EL (cell line): ENCODE measurements at places on chromosomes 2 and 18.
A peak's percentile ranks its signal among the peaks of the same experiment; 100 is the strongest.

DNA sequence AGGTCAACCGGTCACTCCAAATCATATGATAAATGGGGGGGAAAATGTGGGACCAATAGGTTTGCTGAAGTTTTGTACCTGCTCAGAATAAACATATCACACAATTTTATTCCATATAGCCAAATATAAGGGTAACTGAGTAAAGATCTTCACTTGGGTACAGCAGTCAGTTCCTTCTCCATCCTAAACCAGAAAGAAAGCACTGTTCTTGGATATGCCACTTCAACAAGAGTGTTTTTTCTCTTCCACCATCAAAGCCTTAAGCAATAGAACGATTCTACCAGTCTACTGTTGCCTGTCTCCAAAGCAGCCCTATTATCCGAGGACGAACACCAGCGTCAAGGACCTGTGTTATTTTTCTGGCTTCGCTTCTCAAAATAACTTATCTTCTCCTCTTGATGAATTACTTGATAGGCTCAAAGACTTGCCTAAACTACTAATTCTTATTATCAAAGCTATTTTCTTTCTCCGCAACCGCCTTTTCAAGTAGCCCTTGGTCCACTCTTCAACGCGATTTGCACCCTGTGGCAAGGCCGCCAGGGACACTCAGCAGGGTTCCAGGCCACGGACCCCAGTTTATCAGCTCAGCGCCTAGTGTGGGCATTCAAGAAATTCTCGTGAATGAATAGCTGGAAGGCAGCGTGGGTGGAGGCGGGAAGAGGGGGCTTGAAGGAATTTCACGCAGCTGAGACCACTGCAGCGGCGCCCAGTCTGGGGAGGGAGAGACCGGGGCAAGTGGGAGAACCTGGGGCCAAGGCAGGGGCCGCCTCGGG is 646 bp downstream of the ALS2 start:
- no peak for DNase-seq

- DNase-seq: no peak
These were observed 45.9 kb downstream of the PNO1 start for GRCh38 chr2:68203587-68203986.

- no peak for DNase-seq
These were observed 24.6 kb upstream of the ACVR1 start for GRCh38 chr2:157900684-157901083.

DNA sequence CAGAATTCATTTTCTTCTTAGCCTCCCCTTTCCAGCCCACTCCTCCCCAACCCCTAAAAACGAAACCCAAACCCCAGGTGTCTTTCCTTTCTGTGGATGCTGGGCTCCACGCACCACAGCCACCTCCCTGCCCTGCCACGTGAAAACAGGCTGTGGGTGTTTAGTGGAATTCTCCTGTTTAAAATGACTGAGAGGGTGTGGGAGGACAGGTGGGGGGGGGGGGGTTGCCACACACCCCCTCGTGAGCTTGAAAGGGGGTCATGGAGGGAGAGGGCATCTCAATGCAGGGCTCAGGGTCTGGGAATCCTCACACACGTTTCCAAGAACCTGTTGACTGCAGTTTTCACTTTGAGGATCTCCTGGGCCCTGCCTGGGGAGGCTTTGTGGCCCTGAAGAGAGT is 110.3 kb downstream of the FAM210A start:
- DNase-seq: no peak

DNA sequence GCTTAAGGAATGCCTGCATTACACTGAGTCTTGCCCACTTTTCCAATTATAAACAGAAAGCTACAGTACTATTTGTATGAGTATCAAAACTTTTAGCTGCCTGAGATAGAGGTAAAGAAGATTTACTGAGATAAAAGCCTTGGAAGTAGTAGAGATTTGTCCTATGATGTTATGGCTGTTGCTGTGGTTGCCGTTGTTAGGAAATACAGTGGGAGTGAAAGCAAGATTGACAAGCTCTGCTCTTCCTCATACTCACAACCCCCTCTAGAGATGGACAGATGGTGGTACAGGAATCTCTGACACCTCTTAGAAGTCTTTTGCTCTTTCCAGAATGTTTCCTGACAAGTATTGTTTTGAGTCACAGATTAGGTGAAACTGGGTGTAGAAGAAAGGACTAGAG is 242.5 kb downstream of the RPIA start:
- DNase-seq: no peak

- no peak for DNase-seq
These were observed 99.0 kb downstream of the DYSF start for GRCh38 chr2:71552356-71552755.

DNA sequence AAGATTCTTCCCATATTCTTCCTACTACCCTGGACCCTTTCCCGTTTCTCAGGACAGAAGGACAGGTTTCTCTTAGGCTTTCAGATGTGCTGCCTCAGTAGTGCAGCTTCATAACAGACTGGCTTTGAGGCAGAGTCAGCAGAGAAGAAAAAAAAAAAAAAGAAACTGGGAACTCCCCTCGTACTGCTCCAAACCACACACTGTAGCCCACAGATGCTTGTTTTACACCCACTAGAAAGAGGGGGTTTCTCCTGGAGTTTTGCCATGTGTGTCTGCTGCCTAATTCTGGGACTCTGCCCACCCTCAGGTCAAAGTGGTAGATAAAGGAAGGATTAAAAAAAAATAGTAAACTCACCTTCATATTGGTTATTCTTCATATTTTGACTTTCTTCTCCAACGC is 95.9 kb downstream of the NCOA1 start:
- DNase-seq: no peak

DNA sequence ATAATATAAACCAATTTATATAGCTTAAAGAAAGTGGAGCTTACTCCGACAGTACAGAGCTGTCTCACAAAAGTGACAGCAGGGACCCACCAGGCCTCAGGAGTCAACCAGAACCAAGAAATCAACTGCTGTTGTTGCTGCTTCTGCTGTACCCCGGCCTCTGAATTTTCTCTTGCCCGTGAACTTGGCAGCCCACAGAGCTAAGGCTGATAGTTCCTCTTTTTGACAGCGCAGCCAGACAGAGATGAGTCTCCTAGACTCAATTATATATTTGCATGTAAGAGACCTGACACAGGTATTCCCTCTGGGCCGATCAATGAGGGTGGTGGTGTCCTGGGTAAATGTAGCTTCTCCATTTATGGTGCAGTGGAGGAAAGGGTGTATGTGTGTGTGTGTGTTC is 109.4 kb downstream of the KCTD1 start:
- no peak for DNase-seq

DNA sequence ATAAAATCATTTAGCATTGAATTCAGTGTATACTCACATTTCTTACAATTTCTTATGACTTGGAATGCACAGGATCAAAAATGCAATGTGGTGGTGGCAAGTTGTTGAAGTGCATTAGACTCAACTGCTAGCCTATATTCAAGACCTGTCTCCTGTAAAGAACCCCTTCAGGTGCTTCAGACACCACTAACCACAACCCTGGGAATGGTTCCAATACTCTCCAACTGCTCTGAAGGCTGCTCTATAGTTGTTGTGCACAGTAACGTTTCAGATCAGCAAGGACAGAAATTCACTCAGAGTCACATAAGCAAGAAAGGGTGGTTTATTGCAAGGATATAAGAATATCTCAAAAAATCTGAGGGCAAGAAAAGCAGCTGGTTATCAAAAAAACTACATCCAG is 6.5 kb downstream of the GKN1 start:
- DNase-seq: no peak

GRCh38 chr18:5057386-5058348 is 139.4 kb downstream of the AKAIN1 start:
- DNase-seq: peak; percentile 16

- no peak for DNase-seq
These were observed 29.8 kb upstream of the MYO3B start for GRCh38 chr2:170148161-170148560.

- DNase-seq: no peak
These were observed 283.8 kb upstream of the LYPD1 start for GRCh38 chr2:132953771-132954170.

GRCh38 chr2:10303181-10303693 is 533 bp downstream of the HPCAL1 start:
- no peak for DNase-seq

- no peak for DNase-seq
These were observed 27.1 kb downstream of the TSPYL6 start for GRCh38 chr2:54228945-54229344.

- DNase-seq: peak; percentile 64
These were observed 202.5 kb upstream of the SESTD1 start for GRCh38 chr2:179467111-179467510.

- peak; percentile 64 for DNase-seq
These were observed 293.2 kb downstream of the PIEZO2 start for GRCh38 chr18:10856132-10856531.

DNA sequence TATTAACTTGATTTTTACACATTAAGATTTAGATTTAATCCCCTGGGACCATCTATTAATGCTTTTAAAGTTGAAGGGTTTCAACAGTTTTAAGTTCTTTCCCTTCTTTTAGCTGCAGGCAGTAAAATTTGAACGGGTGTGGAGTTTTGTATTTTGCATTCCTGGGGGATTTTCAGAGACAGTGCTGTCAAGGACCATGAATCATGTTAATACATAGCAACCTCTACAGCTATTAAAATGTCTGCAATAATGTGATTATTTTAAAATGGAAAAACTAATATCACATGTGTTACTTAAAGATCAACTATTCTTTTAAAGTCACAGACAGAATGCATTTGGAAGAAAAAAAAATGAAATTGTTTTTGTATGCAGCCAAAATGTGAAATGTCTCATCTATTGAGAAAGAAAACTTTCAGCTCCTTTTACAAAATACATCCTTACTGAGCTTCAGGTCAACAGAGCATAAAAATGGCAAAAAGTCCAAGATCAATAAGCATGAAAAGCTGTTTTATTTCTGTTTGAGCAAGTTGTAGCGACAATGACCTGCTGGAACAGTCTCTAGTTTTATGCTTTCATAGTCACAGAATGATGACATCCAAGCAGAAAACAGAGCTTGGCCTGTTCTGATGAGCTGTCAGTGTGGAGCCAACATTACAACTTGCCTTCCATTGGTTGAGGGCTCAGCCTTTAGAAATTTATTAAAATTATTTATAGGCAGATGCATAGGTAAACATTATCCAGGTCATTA is 21.6 kb upstream of the ZNF521 start:
- DNase-seq: no peak

DNA sequence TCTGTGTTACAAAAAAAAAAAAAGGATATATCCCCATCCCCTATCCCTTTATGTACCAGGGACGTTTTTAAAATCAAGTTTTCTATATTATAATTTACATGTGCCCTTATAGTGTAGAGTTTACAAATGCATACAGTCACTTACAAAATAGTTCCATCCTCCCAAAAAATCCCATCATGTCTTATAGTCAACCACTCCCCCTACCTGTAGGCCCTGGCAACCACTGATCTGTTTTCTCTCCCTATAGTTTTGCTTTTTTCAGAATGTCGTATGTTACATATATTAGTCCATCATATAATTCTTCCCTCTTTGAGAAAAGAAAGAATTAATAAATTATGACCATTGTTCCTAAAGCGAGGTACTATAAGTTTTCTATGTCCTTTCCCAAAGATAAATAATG is 17.8 kb downstream of the CFAP210 start:
- no peak for DNase-seq

- no peak for DNase-seq
These were observed 160.4 kb upstream of the FOSL2 start for GRCh38 chr2:28232295-28232694.

DNA sequence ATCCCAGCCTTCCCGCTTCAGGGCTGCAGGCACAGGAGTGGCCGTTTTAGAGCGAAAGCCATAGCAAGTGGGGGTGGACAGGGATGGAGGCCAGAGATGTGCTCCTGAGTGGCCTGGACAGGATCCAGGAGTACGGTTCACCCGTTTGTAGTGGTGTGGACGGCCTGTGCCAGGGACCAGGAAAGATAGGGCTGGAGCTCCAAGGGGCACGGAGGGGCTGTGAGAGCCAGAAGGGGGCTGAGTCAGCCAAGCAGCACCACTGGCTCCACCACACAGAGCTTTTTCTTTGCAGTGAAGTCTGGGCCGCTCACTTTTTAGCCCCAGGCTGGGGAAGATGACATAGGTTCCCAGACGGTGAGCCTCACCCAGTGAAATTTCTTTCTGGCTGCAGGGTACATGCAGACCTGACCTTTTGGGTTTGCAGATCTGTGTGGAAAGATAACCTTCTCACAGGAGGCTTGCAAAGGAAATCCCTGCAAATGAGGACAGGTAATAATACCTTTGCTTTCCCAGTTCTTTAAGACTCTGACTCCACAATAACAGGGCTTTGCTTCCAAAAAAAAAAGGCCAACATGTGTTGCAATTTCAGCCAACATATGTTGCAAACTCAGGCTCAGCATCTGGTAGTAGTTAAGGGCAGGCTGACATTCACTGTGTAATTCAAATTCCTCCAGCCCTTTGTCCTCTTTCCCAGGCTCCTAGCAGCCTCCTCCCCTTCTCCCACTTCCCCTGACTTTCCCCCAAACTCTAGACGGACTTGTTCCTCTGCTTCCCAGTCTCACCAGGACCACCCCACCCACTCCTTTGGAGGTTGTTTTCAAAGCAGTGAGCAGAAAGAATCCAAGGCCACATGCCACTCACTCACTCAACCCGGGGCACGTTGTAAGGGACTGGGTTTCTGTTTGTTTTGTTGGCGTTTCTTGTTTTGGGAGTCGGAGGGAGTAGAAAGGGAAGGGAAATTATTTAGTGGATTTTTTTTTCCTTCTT is 20.3 kb upstream of the LAPTM4A start:
- peak; percentile 96 for DNase-seq

- no peak for DNase-seq
These were observed 27.2 kb upstream of the ERICH2 start for GRCh38 chr2:170742896-170743529.

DNA sequence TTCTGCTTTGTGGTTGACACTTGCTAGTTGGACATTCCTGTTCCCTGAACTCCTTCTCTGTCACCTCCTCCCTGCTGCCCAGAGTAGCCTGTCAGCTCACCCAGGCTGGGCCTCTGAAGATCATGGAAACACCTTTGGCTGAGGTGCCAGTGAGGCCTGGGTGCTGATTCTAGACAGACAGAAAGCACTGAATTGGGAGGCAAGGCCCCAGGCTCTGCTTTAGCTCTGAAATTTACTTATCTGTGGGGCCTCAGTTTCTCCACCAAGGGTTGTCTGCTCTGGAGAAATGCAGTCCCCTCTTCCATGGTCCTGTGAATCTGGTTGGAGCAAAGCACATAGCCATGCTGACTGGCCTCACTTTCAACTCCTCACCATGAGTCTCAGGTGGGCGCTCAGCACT is 104.6 kb upstream of the SIX3 start:
- no peak for DNase-seq

GRCh38 chr2:69692424-69692823 is 48.9 kb upstream of the AAK1 start:
- peak; percentile 70 for DNase-seq

DNA sequence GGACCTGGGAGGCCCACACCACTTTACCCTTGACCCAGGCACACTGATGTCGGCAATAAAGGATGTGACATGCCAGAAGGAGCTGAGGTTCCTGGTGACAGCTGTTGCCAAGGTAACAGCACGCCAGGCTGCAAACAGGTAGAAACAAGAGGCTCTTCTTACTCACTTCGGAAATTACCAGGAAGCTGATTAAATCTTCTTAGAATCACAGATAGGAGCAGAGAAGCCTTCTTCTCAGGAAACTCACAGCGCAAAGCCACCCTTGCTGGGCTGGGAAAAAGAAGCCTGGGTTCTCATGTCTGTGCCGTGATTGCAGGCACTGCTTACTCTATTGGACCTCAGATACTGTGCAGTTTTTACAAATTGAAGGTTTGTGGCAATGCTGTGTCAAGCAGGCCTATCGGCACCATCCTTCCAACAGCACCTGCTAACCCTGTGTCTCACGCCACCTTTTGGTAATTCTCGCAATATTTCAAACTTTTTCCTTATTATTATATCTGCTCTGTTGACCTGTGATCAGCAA is 61.0 kb upstream of the TAF1B start:
- no peak for DNase-seq

GRCh38 chr2:25784404-25784803 is 93.9 kb downstream of the ASXL2 start:
- no peak for DNase-seq

GRCh38 chr18:79506191-79507075 is 110.7 kb downstream of the NFATC1 start:
- no peak for DNase-seq
